Astrocyte of the cerebellum (primary cell): ENCODE measurements at places on chromosomes 13 and 19.
A peak's percentile ranks its signal among the peaks of the same experiment; 100 is the strongest.

GRCh38 chr19:41307090-41307875 lies 2.7 kb upstream of the CCDC97 start:
- no peak for DNase-seq

DNA sequence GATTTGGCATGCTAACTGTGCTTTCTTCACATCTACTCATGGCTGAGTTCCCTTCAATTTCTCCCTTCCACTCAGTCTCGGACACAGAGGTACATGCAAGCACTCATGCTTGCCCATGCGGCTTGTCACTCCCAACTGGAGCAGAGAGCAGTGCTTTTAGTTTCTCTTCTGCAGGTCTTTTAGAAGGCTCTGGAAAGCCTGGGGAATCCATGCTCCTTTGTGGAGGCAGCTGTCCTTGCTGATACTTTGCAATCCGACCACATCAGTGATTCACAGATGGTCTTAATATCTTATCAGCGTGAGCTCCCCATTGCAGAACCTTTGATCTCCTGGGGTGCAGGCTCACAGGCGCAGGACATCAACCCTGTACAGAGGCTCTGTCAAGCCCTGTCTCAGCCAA lies 203.9 kb downstream of the COL4A1 start:
- no peak for DNase-seq

- DNase-seq, result peak; percentile 82
Measured at GRCh38 chr13:50208826-50209335, 193.6 kb downstream of the KCNRG start.

GRCh38 chr13:105497597-105497996 lies 1037.9 kb downstream of the EFNB2 start:
- DNase-seq, result no peak

GRCh38 chr13:40672765-40673397 lies 6.4 kb upstream of the FOXO1 start:
- DNase-seq, result no peak

- DNase-seq, result no peak
Measured at GRCh38 chr13:100667894-100668293, 6.7 kb downstream of the TMTC4 start.

DNA sequence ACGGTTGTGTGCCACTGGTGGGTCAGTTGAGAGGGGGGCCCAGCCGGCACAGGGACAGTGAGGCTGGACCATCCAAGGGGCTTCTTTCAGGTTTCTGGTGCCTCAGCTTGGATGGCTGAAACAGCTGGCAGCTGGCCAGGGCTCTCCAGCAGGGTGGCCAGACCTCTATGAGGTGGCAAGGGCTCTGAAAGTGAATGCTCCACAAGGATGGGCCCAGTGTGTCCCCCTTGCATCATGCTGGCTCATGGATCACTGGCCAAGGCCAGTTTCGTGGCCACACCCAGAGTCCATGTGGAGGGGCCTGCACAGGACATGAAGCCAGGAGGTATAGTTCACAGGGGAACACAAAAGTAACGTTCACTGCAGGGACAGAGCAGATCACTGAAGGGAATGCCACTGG lies 49.6 kb downstream of the CDADC1 start:
- no peak for DNase-seq

DNA sequence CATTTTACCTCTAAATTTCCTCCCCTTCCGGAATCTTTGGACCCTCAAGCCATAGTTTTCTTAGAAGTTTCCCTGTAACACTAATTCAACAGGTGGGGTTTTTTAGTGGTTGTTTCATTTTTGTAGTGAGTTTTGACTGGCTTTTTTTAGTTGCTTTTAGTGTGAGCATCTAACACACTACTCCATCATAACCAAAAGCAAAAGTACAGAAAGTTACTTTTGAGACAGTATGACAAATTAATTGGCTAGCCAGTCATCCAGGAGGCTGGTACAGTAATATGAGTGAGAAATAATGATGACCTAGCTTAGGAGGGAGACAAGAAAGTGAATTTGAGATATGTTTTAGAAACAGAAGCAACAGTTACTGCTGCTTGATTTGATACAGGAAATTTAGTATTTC lies 71.5 kb downstream of the DNAJC15 start:
- DNase-seq, result no peak

- no peak for DNase-seq
Measured at GRCh38 chr19:55443045-55443823, at the start of gene SHISA7. SHISA7 (minus strand) TSS chr19:55443300; CDS start chr19:55442863, 437 bp downstream.

GRCh38 chr19:35596366-35596999 lies 10.5 kb downstream of the PMIS2 start:
- no peak for DNase-seq

DNA sequence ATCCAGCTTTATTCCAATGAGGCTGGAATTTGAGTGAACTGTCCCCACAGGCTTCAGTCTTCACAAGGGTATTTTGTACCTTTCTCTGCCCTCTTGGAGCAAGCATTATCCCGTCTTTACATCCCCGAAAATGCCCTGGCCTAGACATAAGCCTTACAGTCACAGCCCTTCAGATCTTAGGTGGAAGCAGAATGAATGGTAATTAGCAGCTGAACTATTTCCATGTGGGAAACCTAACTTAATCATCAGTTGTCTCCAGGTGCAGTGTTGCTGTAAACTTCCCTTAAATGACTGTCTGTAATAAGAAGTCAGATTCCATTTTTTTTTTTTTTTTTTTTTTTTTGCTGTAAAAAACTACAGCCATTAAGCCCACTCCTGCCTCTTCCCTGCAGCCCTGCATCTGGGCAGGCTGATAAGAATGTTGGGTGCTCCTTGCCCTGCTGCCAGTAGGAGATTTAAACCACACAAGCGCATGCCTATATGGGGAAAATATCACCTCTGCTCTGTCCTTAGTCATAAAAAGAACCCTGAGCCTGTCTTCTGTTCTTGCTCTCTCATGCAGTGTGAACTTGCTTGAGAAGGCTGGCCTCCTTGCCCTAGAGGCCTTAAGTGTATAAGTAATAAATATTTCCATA lies 426.8 kb upstream of the SLITRK5 start:
- no peak for DNase-seq

GRCh38 chr13:102311901-102312300 lies 89.9 kb downstream of the FGF14 start:
- DNase-seq, result no peak

DNA sequence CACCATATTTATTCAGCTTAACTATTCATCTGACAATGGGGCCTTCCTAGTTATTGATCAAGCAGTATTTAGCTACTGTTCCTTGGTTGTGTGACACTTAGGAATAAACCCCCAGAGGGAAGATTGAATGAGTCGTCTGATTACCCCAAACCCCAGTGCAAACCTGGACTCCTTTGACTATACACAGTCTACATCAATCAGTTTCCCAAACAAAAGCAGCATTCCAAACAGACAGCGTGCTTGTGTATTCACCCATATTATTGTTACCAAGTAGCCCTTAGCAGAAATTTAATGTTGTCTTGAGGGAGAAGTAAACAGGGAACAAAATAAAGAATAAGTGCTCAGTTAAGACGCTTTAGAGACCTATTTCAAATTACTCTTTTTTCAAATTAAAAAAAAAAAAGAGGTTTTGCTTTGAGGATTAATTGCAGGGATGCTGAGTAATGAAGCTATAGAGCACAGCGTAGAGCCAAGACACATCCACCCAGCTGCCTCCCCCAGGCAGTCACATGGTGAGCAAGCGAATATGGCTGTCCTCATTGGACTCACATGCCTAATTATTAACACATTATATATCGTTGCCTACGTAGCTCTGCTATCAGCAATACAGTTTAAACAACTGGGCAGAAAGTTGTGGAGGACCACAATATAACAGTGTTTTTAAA lies 14.7 kb upstream of the B3GLCT start:
- DNase-seq, result no peak

- DNase-seq, result no peak
Measured at GRCh38 chr19:48378194-48378570, 13.2 kb downstream of the KDELR1 start.

DNA sequence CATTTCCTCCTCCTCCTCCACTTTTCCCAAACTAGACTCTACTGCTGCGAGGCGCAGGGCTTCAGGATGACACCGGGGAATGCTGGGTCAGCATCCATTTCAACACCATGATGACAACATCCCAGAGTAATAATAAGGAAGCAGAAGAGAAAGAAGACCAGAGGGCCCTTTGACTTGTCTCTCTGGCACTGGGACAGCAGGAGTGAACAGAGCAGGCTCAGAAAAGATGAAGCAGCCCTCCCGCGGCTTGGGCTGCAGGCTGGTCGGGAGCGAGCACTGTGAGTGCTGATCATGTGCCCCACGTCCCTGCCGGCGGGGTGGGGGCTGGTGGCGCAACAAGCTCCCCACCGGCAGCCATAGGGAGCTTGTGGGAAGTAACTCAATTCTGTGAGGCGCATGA lies 30.5 kb downstream of the RANBP3 start:
- DNase-seq, result no peak

DNA sequence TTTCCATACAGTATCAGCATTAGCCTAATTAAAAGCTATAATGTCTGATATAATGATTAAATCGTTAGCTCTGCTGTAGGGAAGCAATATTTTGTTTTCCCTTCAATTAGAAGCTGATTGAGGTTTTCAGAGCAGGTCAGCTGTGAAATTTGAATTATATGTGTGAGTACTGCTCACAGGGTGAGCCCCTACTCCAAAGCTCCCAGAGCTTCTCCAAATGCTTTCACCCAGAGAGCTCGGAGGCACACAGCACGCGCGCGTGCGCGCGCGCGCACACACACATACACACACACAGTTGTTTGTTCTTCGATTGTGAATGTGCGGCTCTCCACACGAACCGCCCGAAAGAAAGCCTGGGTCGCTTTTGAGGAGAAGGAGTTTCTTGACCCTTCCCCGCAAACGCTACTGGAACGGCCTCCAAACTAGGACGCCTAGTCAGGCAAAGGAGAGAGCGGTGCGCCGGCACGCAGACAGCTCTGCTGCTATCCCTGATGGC lies 4.8 kb upstream of the SOX1 start:
- no peak for DNase-seq

GRCh38 chr13:100212904-100213553 lies 124.1 kb downstream of the PCCA start:
- DNase-seq, result no peak

DNA sequence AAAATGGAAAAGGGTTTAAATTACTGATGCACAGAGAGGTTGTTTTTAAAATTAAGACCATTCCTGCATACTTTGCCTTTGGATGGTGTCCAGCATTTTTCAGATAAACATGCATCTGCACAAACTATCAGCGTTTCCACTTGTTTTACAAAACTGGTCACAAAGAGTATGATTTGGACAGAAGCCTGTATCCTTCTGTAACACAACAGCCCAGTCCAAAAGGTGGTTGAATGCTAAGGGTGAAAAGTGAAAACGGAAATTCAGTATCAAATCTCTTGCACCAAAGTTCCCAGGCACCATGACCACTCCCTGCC lies 21.7 kb upstream of the DOCK9 start:
- no peak for DNase-seq

GRCh38 chr19:4555657-4556561 lies 3.6 kb downstream of the SEMA6B start:
- no peak for DNase-seq

DNA sequence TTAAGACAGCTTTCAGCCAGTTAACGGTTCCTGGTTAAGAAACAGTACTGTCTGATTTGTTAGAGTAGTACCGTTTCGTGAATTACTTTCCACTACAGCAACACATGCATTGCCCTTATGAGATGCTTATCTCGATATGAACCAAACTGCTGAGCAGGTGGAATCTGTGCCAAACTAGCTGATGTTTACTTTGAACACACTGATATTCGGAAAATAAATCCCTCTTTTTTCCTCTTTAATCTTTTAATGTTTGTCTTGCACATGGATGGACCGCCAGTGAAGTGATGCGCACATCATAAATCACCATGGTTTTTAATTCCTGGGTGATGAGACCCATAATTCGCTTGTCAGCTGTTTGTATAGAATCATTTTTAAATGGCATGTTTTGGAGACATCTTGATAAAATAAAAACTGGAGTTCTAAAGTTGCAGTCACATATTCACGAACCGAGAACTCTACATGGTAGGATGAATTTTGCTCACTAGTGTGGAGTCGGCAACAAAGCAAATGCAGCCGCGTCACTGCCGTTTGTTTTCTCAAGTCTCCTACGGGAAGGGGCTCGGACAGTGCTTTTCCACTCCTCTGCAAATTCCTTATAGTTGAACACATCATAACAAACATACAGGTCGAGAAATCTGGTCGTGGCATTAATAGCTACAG lies 1.1 kb downstream of the GJA3 start:
- DNase-seq, result no peak

GRCh38 chr19:3538965-3539755 lies at the start of gene TEKTIP1:
TEKTIP1 (plus strand) TSS chr19:3539174; CDS start chr19:3539178, 4 bp downstream.
- DNase-seq, result no peak

- peak; percentile 55 for DNase-seq
Measured at GRCh38 chr13:49859560-49859959, 67.1 kb upstream of the KPNA3 start.

- DNase-seq, result no peak
Measured at GRCh38 chr19:17420475-17420924, 653 bp downstream of the MVB12A start.

DNA sequence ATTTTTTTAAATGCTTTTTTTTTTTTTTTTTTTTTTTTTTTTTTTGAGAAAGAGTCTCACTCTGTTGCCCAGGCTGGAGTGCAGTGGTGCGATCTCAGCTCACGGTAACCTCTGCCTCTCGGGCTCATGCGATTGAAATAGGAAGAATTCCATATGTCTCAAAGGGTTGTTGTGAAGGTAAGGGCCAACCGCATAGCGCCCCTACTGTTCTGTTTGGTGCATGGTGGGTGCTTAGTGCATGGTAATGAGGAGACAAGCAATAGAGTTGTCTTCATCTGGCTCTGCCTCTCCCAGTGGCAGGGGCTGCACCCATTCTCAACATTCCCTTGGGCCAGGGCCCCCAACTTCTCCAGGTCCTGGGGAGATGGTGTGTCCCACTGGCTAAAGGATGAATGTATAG lies 68.7 kb downstream of the RASL11A start:
- DNase-seq, result no peak

GRCh38 chr13:36752673-36753072 lies 66.3 kb upstream of the RFXAP start:
- no peak for DNase-seq

DNA sequence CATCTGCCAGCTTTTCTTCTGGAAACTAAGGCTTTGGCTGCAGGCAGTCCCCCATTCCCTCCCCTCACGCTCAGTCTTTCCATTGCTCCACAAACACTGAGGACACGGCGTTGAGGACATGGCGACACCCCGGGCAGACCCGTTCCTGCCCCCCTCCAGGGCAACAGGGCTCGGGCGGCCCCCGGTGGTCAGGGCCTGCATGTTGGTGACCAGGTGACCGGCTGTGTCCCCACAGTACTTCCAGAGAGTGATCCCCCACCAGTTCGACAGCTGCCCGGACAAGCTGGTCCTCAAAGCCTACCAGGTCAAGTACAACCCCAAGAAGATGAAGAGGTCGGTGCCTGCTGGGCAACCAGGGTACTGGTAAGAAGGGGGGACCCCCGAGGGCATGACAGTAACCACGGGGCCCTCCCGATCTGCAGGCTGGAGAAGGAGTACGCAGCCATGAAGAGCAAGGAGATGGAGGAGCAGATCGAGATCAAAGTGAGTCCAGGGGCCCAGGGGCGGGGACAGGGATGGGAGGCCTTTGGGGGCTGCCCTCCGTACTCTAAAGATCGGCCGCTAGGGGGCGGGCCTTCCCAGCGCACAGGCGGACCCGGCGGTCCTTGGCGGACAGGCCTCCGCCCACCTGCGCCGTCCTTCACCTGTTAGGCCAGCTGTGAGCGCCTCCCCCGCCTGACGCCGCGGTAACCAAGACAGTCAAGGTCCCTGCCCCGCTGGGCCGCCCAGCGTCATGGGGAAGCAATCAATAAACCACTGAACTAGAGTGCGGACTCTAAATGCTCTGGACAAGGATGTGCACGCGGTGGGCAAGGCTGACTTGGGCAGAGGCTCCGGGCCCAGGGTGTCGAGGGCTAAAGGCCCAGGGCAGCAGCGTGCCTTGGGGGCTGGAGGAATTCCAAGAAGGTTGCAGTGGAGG lies 21.1 kb downstream of the PRR36 start:
- no peak for DNase-seq
